ENCODE measurements at places on chromosomes 5 and 9.

- no peaks in the 10 kb centered on the region for H3K4me1 ChIP-seq
- DNase-seq, result no peak
- no peaks in the 10 kb centered on the region for H3K27me3 ChIP-seq
- no peaks in the 10 kb centered on the region for H3K36me3 ChIP-seq
- no peak overlapping the region for H3K4me3 ChIP-seq
Measured at GRCh38 chr5:153792305-153792704, 246.4 kb downstream of the FAM114A2 start.

DNA sequence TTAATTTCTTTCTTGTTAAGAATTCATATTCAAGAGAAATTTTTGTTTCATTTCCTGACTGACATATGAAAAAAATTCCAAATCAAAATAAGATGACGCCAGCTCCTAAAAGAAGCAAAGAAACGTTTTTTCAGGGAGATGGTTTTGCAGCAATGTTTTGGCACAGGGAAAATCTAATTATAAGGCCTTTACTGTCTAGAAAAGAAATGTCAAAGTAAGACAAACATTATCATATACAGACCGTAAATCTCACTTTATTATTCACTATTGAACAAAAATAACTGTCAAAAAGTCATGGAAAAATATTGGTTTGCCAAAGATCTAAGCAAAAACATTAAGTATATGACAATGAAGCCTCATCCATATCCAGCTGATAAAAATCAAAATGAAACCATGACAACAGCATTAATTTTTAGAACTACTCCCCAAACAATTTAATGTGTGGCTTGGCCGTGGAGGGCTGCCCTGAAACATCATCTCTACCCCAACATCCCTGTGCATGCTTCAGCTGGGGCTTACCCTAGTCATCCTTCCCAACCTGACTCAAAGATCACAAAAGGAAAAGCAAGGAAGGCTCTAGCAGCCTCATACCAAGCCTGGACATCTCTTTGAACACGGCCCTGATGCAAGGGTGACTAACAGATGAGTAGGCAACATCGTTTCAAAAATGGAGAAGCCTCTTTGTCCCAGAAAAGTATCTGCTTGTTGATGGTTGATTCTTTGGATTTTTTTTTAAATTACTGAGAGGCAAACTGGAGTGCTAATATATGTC lies 95.6 kb downstream of the ARSB start:
- H3K36me3 ChIP-seq, result no peaks in the 10 kb centered on the region
- DNase-seq, result no peak
- no peaks in the 10 kb centered on the region for H3K27me3 ChIP-seq
- no peak overlapping the region for H3K27ac ChIP-seq

- H3K36me3 ChIP-seq, result no peaks in the 10 kb centered on the region
- DNase-seq, result no peak
- no peak overlapping the region for H3K27ac ChIP-seq
- no peaks in the 10 kb centered on the region for H3K27me3 ChIP-seq
- H3K4me1 ChIP-seq, result peaks cover 11% of the 10 kb centered on the region
Measured at GRCh38 chr5:55173687-55174230, 782 bp upstream of the CDC20B start.

- no peak overlapping the region for H3K27ac ChIP-seq
- no peak overlapping the region for H3K4me3 ChIP-seq
- no peaks in the 10 kb centered on the region for H3K27me3 ChIP-seq
- no peaks in the 10 kb centered on the region for H3K4me1 ChIP-seq
Measured at GRCh38 chr9:130639124-130639765, 25.1 kb upstream of the PRDM12 start.

Data from RWPE2 (cell line).